ENCODE measurements at places on chromosomes 2 and 18.

GRCh38 chr2:81550277-81550676 lies 1245.7 kb upstream of the LRRTM1 start:
- no peak for DNase-seq

DNA sequence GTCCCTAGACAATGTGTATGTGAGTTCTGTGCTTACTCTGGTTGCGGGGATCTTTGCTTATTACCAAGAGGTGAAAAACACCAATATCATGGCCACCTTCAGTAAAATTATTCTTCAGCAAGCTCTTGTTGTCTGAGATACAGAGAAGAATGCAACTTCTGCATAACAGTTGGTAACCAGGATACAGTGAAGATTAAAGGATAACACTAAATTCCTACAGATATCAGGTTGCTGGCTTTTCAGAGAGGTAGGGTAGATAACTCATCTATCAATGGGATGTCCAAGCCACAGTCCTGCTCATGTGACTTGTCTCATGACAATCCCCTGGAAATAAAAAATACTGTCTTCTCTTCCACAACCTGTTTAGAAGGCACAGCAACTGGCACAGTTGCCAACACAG lies 308.5 kb downstream of the TNS1 start:
- DNase-seq: no peak

GRCh38 chr18:47745227-47745626 lies 185.2 kb downstream of the SMAD2 start:
- DNase-seq: no peak

- no peak for DNase-seq
These were observed 15.0 kb upstream of the CPS1 start for GRCh38 chr2:210541290-210541902.

GRCh38 chr2:234548695-234549420 lies 52.0 kb upstream of the ARL4C start:
- no peak for DNase-seq

- DNase-seq: no peak
These were observed 676 bp downstream of the KLHL23 start for GRCh38 chr2:169734169-169734847.

DNA sequence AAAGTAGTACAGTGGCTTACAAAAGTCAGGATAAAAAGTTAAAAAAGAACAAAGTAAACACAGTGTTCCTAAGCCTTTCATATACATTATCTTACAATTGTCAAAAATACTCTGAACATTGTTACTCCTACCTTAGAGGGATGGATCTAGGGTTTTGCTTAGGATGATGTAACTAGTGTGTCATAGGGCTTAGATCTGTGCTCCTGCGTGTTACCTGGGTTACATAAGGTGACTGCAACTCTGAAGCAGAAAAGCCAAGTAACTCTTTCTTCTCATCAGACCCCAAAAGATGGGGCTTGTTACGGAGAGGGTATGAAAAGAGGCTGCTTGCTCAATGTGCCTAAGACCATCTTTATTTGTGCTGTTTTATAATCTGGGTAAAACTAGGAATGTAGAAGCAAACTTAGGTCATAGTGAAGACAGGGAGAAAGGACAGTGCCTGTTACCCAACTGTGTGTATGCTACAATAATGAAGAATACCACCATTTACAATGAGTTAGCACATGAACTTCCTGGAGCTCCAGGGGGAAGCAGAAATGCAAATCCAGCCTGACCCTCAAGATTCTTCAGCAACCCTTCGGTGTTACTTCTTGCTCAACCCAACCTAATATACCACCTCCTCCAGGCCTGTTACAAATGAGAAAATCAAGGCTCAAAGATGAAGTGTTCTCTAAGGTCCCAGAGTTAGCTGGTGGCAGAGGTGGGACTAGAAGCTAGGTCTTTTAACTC lies 42.0 kb upstream of the STK17B start:
- DNase-seq: no peak

- no peak for DNase-seq
These were observed 28.6 kb downstream of the GREB1 start for GRCh38 chr2:11562476-11562875.
